ENCODE measurements at places on chromosomes 1 and 21.

DNA sequence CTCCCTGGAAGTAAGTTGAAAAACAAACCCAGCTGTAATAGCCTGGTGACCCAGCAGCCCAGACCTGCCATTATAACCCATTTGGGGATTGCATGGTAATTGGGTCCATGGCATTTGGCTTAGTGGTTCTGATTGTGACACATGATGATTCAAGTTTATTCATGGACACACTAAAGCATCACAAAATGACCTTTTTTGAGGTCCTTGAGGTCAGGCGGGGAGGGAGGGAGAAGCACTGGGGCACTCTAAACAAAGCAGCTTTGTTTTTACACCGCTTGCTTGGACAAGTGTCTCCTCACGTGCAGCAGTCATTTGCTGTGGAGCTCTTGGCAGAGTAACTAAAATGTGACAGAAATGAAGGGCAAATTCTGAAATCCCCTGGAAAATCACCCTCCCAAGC lies 241.0 kb upstream of the SGIP1 start:
- DNase-seq = no peak

DNA sequence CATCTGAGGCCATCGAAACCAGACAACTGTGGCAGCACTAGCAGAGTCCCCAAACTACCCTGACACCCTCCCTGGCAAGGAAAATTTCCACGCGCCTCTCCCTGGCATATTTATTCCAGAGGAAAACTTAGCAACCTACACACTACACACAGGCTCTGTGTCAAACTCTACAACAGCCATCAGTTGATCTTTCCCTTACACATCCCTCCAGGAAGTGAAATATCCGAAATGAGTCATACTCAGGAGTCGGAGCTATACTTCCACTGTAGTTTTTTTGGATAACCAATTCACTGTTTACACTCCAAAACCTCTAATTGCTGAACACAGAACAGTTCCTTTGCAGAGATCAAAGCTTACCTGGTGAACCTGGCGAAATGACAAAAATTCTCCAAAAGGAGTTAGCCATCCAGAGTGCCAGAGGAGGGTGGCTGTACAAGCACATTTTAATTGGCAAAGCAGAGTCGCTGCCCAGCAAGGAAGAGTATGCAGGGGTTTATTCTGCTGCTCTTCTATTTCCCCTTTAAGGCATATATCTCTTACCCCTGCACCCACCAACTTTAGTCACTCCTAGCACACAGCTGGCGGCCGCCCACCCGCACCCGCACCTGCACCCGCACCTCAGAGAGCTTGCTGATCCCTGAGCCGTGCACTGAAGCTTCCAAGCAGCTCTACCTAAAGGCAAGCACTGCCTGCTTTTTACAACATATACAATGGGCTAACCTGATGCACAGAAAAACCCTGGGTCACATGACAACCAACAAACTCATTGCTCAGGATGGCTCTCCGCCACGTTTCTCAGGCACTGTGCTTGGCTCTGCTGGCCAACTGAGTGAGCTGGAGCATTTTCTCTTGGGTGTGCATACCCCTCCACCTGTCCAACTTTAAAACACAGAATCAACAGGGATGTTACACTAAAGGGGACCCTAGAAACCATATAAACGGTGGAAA lies 54.9 kb downstream of the CAPZB start:
- DNase-seq = no peak

GRCh38 chr1:28126783-28127490 lies 38.5 kb upstream of the EYA3 start:
- DNase-seq = no peak

- DNase-seq = no peak
Measured at GRCh38 chr1:150566589-150567340, 12.6 kb downstream of the MCL1 start.

- DNase-seq = no peak
Measured at GRCh38 chr1:1300352-1300739, 7.4 kb downstream of the ACAP3 start.

GRCh38 chr1:55375617-55376258 lies 160.6 kb upstream of the USP24 start:
- DNase-seq = peak; percentile 9

- no peak for DNase-seq
Measured at GRCh38 chr1:111992476-111992875, 3.0 kb upstream of the KCND3 start.

GRCh38 chr1:102085896-102086295 lies 89.2 kb upstream of the OLFM3 start:
- no peak for DNase-seq

GRCh38 chr1:52917156-52917555 lies 4.4 kb downstream of the ECHDC2 start:
- no peak for DNase-seq

DNA sequence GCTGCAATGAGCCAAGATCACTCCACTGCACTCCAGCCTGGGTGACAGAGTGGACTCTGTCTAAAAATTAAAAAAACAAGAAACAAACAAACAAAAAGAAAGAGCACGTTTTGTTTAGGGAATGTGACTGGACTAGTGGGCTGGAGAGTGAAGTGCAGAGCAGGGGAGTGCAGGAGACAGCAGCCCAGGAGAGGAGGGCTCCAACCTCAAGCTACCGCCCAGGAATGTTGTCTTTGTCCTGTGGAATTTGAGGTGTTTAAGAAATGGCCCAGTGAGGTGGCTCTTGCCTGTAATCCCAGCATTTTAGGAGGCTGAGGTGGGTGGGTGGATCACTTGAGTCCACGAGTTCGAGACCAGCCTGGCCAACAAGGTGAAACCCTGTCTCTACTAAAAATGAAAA lies 42.4 kb upstream of the MTF2 start:
- no peak for DNase-seq

- DNase-seq = no peak
Measured at GRCh38 chr1:89816366-89816765, 4.5 kb upstream of the LRRC8D start.

- no peak for DNase-seq
Measured at GRCh38 chr1:78102916-78103315, 57.1 kb downstream of the GIPC2 start.

DNA sequence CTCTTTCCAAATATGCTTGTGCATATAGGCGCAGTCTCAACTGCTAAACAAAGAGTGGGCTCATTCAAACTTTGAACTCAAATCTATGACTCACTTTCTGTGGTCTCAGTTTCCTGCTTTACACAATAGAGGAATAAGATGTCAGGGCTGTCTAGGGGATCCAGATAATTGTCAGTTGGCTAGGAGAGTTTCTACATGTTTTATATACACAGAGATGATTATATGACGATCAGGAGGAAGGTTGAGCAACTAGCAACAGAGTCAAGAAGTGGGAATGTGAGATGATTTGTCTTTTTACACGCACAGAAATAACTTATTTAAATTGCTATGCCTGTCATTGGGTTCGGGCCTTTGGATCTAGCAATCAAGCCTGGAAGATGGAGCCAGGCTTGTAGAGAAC lies 299.4 kb upstream of the LYPLAL1 start:
- DNase-seq = no peak

- no peak for DNase-seq
Measured at GRCh38 chr1:46193285-46193684, 4.9 kb downstream of the POMGNT1 start.

- DNase-seq = no peak
Measured at GRCh38 chr1:220290140-220290761, 18.0 kb upstream of the RAB3GAP2 start.

- no peak for DNase-seq
Measured at GRCh38 chr1:185733818-185734735, at the start of gene HMCN1. HMCN1 (plus strand) TSS chr1:185734391; CDS start chr1:185734780, 389 bp downstream.

DNA sequence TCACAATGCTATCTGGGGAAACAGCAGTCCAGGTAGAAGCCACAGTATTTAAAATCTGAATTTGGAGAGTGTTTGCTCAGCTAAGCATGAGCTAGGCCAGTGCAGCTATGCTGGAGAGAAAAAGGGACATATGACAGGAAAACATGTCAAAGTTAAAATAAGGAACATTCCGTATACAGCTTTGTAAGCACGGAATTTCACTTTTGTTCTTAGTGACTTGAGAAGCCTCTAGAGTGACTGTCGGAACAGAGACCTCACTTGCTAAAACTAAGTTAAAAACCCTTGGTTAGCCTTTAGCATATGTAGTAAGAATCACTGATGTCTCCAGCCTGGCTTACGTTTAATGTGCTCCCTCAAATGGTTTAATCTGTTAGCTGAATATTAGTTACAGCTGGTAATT lies 661.7 kb downstream of the KCNT2 start:
- no peak for DNase-seq

DNA sequence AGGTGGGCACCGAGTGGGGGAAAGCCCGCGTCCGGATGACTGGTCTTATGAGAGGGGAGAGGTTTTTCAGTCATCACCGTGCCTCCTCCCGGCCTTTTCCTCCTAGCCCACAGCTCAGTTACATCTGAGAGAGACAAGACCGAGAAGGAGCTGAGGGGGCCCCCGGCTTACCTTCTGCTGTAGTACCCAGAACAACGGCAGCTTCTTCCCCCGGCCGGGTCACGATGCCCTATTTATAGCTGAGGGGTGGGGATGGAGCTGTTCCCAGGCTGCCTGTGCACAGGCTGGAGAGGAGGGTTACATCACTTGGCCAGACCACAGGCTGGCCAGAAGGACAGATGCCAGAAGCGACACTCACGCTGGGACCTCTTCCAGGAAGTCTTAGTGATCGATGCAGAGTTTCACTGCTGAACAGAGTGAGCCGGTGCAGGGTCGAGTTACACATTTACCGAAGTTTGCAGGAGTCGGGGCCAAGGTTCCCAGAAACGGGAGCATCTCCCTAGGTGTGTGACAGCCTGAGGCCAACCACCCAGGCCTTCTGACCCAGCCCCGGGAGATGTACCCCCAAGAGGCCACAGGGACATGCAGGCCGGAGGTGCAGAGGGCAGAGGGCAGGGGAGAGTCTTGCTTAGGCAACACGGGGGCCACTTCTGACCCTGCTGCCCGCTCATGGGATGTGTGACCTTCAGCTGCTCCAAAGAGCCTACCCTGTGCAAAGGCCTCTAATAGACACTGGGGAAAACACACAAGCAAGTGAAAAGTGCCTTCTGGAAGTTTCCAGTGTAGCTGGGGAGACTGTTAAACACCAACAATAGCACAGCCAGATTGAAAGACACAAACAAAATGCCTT lies at the start of gene AGT:
TSS of gene AGT (minus strand) at position 208 of the 850 bp plus-strand sequence. CDS start 3,299 bp downstream, outside the sequence.
- DNase-seq = no peak

GRCh38 chr1:101112051-101112780 lies 86.6 kb upstream of the DPH5 start:
- peak; percentile 66 for DNase-seq

DNA sequence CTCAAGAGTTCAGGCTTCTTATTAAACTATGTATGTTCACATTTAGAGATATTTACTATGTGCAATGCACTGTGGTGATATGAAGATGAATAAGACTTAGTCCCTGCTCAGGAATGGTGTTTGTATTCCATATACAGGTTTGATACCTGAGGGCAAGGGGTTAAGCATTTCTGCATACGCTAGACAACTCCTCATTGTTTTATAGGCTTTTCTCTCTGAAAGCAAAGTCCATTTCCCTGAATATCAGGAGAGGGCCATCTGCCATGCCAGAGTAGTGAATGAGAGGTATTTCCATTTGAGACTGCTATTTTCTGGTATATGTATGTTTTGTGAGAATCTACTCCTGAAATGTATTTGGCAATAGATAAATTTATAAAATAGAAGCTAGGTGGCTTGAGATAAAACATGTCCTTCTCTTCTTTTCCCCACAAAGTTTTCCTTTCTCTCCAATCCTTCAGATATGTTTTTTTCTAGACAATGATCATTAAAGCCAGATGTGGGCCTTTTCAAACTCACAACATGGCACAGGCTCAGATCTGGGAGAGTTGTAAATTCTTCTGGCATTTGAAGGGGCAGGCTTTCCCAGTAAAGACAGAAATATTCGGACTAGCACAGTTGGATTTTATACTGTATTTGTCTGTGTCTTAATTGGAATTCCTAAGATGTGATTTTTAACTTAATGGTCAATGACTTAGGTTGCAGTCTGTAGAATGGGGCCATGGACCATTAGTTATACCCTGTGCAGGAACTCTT lies 73.3 kb upstream of the WDR26 start:
- no peak for DNase-seq

GRCh38 chr1:66563941-66564630 lies 30.1 kb downstream of the SGIP1 start:
- no peak for DNase-seq

DNA sequence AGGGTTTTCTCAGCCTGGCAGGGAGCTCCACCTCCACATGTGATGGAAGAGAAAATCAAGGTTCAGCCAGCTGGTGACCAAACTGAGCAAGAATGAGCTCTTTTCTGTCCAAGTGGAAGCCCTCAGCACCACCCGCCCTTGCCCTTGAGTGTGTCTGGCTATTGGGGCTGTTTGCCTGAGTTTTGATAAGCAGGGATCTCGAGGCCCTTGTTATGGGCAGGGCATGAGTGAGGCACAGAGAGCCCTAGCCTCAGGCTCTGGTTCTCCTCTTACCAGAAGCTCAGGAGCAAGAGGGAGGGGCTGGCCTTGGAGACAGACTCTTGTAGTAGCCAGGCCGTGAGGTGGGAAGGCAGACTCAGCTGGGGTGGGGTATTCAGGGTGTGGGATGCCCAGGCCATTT lies 37.5 kb upstream of the ARF1 start:
- no peak for DNase-seq

Measured in activated CD4-positive, alpha-beta T cell treated with anti-CD3 and anti-CD28 coated beads for 4 hours (primary cell).